Spleen (tissue), 13 donors: ENCODE measurements at places on chromosomes 2 and 18.
A peak's percentile ranks its signal among the peaks of the same experiment; 100 is the strongest.

- H3K27ac ChIP-seq: no peak overlapping the region
- no peak overlapping the region for H3K4me3 ChIP-seq
- H3K36me3 ChIP-seq: no peaks in the 10 kb centered on the region
- DNase-seq: no peak
Measured at GRCh38 chr2:9650119-9650821, 19.5 kb upstream of the YWHAQ start.

- H3K4me3 ChIP-seq: peak overlapping the region; percentile 69
- no peaks in the 10 kb centered on the region for H3K27me3 ChIP-seq
- H3K36me3 ChIP-seq: peaks cover 24% of the 10 kb centered on the region
- peaks cover 21% of the 10 kb centered on the region for H3K4me1 ChIP-seq
Measured at GRCh38 chr18:24427484-24427883, 1.0 kb downstream of the IMPACT start.

DNA sequence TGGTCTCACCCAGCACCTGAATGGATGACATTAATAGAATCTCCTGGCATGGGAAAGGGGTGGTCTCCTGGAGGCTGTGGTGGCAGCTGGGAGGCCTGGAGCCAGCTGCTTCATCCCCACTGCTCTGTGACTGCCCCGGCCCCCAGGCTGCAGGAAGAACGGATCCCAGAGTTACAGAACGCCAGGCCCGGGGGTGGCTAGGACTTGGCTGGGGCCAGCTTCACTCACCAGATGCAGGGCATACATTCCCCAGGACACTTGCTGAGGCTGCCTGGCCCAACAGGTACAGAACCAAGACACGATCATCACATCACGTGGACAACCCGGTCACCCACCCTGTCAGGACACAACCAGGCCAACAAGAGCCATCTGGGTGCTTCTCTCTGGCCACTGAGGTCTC lies 178.6 kb upstream of the SALL3 start:
- H3K4me1 ChIP-seq: no peaks in the 10 kb centered on the region
- H3K36me3 ChIP-seq: no peaks in the 10 kb centered on the region
- H3K27me3 ChIP-seq: no peaks in the 10 kb centered on the region
- DNase-seq: peak; percentile 54
- H3K4me3 ChIP-seq: no peak overlapping the region
- no peak overlapping the region for H3K27ac ChIP-seq

DNA sequence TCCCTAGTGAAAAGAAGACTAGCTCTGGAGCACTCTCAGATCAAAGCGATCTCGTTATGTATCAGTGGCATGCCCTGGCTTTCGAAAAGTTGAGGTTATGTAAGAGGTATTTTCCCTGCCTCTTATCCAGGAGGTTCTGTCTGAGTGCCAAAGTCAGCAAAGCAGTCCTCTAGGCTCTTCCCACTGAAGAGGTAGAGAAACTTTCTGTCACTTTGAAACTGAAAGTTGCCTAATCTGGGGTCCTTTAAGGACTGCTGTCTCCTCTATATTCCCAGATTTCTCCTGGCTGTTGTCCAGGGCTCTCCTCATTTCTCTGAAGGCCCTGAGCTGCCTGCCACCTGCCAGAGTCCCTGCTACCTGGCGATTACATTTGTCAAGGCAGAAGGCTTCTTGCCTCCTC lies 96.3 kb downstream of the B3GNT2 start:
- no peaks in the 10 kb centered on the region for H3K27me3 ChIP-seq
- H3K4me1 ChIP-seq: peaks cover 18% of the 10 kb centered on the region
- H3K4me3 ChIP-seq: no peak overlapping the region
- H3K36me3 ChIP-seq: no peaks in the 10 kb centered on the region

- no peak overlapping the region for H3K4me3 ChIP-seq
- DNase-seq: no peak
- no peaks in the 10 kb centered on the region for H3K27me3 ChIP-seq
- H3K4me1 ChIP-seq: no peaks in the 10 kb centered on the region
Measured at GRCh38 chr2:5618271-5618670, 73.9 kb upstream of the SOX11 start.

- H3K36me3 ChIP-seq: no peaks in the 10 kb centered on the region
- no peak overlapping the region for H3K4me3 ChIP-seq
- H3K4me1 ChIP-seq: no peaks in the 10 kb centered on the region
- H3K27me3 ChIP-seq: no peaks in the 10 kb centered on the region
- no peak overlapping the region for H3K27ac ChIP-seq
Measured at GRCh38 chr18:79560042-79560860, 119.4 kb upstream of the CTDP1 start.

- H3K4me3 ChIP-seq: no peak overlapping the region
- no peaks in the 10 kb centered on the region for H3K4me1 ChIP-seq
- H3K36me3 ChIP-seq: peaks cover 3% of the 10 kb centered on the region
- no peak for DNase-seq
Measured at GRCh38 chr2:233137040-233137439, 76.9 kb downstream of the INPP5D start.

DNA sequence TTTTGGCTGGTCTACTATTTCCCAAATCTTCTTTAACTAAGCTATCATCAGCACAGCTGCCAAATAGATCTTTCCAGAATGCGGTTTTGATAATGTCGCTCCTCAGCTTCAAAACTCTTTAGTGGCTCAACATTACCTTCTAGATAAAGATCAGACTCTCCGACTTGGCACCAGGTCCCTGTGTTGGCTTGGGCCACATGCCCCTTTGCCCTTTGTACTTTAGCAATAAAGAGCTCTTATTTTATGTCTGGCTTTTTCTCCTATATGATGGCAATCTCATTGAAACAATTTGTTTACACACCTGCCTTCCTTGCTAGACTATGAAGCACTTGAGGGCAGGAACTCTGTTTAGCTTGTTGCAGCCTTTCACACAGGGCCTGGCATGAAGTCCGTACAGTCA lies 128.9 kb upstream of the GATA6 start:
- no peak overlapping the region for H3K27ac ChIP-seq
- H3K27me3 ChIP-seq: no peaks in the 10 kb centered on the region
- H3K36me3 ChIP-seq: no peaks in the 10 kb centered on the region

- DNase-seq: peak; percentile 83
- peak within 1 kb of the TSS; percentile 70 for H3K27ac ChIP-seq
- H3K4me1 ChIP-seq: no peaks in the 10 kb centered on the region
- peaks cover 20% of the 10 kb centered on the region for H3K27me3 ChIP-seq
Measured at GRCh38 chr18:57803103-57803969, at the start of gene ATP8B1. ATP8B1 (minus strand) TSS chr18:57803315; CDS start chr18:57731807, 71,508 bp downstream.

DNA sequence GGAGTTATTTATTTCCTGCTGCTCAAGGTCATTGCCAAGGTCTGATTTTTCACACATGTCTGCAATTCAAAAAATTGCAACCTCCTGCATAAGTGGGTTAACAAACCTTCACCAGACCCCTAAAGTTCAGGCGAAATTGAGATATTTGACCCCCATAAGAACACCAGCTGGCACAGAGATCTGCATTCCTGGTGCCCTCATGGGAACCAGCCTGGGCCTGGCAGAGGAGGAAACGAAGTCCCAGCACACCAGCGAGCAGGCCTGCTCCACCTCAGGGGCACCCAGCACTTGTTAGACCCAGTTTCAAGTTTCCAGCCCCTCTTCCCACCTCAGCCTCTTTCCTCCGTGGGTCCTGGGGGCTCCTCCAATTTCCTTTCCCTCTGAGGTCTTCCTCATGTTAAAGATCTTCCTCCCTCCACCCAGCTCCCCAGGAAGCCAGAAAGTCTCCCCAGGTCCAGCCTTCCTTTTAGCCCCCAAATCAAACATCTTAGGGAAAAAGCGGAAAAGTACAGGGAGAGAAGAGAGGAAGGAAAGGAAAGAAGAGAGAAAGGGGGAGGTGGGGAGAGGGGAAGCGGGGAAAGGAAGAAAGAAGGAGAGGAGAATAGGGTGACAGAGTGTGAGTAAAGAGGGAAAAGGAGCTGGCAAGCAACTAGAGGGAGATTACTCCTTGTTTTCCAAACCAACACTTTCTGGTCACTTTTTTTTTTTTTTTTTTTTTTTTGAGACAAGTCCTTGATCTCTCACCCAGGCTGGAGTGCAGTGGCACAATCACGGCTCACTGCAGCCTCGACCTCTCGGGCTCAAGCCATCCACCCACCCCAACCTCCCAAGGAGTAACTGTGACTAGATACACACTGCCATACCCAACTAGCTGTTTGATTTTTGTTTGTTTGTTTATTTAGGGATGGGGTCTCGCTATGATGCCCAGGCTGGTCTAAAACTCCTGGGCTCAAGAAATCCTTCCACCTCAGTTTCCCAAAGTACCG lies 3.9 kb upstream of the C2orf72 start:
- no peaks in the 10 kb centered on the region for H3K36me3 ChIP-seq
- no peaks in the 10 kb centered on the region for H3K4me1 ChIP-seq
- no peak overlapping the region for H3K4me3 ChIP-seq

DNA sequence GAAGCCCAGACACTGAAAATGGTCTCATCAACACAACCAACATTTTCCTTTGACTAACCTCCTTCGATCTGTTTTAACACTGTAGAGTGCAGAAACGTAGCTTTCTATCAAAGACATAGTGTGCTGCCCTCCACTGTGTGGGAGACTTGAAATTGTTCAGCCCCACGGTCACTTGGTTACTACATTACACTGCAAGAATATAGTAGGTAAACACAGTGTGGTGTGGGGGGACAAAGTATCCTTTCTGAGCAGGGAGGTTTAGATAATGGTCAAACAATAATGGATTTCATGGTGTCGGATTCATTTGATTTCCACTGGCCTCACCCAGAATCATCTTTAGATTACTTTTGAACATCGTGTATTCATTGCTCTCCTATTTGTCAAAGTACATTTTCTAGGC lies 181.0 kb downstream of the ERBB4 start:
- H3K4me3 ChIP-seq: no peak overlapping the region
- no peaks in the 10 kb centered on the region for H3K4me1 ChIP-seq
- H3K27ac ChIP-seq: no peak overlapping the region
- H3K27me3 ChIP-seq: no peaks in the 10 kb centered on the region

- no peaks in the 10 kb centered on the region for H3K4me1 ChIP-seq
- no peak overlapping the region for H3K27ac ChIP-seq
- H3K27me3 ChIP-seq: no peaks in the 10 kb centered on the region
- no peaks in the 10 kb centered on the region for H3K36me3 ChIP-seq
- no peak for DNase-seq
Measured at GRCh38 chr2:186968277-186968676, 119.3 kb upstream of the ZSWIM2 start.

DNA sequence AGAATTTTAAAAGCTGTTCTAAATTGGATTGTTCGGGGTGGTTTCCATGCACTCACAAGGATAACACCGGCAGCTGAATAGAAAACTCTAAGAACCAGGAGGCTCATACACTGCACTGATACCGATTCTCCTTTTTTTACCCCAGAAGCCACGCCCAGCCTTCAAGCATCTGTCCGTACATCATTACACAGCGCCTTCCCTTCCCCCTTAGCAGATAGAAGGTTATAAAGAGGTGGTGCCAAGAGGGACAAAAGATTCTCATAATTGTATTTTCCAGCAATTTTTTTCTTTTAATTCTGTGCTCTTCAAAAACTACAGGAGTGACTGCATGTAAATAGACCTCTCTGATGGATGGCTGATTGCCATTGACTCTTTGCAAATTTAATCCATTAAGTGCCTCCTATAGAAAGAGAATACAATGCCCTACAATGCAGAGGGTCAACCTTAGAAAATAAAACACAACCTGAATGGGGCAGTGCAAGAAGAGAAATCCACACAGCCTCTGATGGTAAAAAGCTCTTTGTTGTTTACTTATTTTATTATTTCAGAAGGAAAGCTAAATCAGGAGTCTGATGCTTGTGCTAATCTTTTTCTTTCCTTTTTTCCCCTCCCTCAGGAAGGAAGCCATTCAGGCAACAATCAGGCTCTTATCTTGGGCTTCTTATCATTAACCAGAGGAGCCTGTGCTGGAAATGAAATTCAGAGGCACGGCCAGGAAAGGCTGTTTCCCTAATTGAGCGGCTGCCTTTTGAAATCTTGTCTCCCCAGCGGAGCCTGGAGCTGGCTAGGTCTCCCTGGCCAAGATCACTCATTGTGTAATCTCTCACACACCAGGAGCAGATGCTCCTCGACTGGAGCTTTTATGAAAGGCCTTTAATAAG lies 198.9 kb upstream of the NABP1 start:
- no peaks in the 10 kb centered on the region for H3K4me1 ChIP-seq
- no peaks in the 10 kb centered on the region for H3K27me3 ChIP-seq
- no peak overlapping the region for H3K4me3 ChIP-seq
- no peak for DNase-seq
- no peaks in the 10 kb centered on the region for H3K36me3 ChIP-seq
- H3K27ac ChIP-seq: no peak overlapping the region

DNA sequence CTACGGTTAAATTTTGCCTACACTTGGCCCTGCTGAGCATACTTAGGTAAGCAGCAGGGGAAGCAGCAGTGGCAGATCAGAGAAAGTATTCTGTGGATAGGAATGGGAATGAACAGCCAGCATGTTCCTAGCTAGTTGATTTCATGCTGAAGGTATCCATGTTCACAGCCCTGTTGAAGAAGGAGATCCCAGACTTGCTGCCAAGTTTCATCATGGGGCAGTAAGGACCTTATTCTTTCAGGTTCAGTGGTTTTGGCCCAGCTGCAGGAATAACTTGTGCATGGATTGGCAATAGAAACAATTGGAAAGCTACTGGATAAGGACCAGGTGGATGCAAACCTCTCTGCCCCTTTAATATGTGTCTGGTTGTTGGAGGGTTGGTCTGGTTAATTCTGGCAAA lies 98.2 kb upstream of the TMEM178A start:
- no peaks in the 10 kb centered on the region for H3K4me1 ChIP-seq
- H3K27me3 ChIP-seq: no peaks in the 10 kb centered on the region
- H3K27ac ChIP-seq: no peak overlapping the region
- no peak for DNase-seq
- no peaks in the 10 kb centered on the region for H3K36me3 ChIP-seq
- no peak overlapping the region for H3K4me3 ChIP-seq

- no peak overlapping the region for H3K4me3 ChIP-seq
- H3K36me3 ChIP-seq: no peaks in the 10 kb centered on the region
- H3K4me1 ChIP-seq: no peaks in the 10 kb centered on the region
- H3K27ac ChIP-seq: no peak overlapping the region
- no peaks in the 10 kb centered on the region for H3K27me3 ChIP-seq
Measured at GRCh38 chr2:75788902-75789301, 78.2 kb upstream of the GCFC2 start.

- H3K4me3 ChIP-seq: no peak overlapping the region
- DNase-seq: no peak
- no peaks in the 10 kb centered on the region for H3K36me3 ChIP-seq
- no peak overlapping the region for H3K27ac ChIP-seq
- H3K27me3 ChIP-seq: no peaks in the 10 kb centered on the region
Measured at GRCh38 chr18:33839452-33840211, 261.6 kb downstream of the ASXL3 start.

DNA sequence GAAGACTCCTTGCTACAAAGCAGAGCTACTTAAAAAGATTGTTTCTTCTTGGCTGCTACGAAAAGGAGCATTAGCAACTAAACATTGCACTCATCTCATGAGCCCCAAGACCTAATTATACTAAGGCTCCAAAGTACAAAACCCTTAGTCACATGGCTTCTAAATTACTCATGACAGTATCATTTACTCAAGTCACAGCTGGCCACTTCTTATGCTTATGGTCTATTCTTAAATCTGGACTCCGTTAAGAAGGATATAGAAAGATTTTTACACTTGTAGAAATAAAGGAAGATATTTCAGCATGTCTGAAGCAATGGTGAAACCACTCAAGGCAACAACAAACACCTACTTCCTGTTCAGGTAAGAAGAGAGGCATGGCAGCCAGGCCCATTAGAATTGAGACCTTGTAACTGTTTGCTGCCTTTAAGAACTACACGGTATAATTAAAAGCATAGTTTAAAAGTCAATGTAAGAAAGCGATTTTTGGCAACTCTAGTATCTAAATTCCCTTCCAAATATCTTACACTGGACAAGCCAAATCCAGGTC lies 12.7 kb downstream of the ANKRD44 start:
- H3K27me3 ChIP-seq: no peaks in the 10 kb centered on the region
- H3K36me3 ChIP-seq: peaks cover 4% of the 10 kb centered on the region
- no peak for DNase-seq
- H3K4me3 ChIP-seq: no peak overlapping the region
